CD4-positive, alpha-beta T cell (primary cell): ENCODE measurements at places on chromosomes 11 and 22.

DNA sequence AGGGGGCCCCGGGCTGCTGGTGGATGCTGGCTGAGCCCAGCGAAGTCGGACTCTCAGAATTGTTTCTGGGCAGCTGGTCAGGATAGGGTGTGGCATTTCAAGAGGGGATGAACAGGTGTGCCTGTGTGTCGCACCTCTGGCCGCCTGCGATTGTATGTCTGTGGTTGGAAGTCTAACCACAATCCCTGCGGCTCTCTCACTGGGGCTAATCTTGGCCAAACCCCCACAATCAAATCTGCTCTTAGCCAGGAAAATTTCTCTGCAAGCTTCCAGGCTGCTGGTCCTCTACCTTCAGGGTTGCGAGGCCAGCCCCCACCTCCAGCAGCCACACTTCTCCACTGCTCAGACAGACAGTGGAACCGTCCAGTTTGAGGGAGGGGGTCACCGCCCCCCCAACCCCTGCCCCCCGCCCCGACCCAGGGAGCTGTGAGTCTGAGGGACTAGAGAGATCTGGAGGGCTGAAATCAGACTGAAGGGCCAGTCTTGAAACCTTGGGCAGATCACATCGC lies 953 bp downstream of the ATG16L2 start:
- DNase-seq = no peak

DNA sequence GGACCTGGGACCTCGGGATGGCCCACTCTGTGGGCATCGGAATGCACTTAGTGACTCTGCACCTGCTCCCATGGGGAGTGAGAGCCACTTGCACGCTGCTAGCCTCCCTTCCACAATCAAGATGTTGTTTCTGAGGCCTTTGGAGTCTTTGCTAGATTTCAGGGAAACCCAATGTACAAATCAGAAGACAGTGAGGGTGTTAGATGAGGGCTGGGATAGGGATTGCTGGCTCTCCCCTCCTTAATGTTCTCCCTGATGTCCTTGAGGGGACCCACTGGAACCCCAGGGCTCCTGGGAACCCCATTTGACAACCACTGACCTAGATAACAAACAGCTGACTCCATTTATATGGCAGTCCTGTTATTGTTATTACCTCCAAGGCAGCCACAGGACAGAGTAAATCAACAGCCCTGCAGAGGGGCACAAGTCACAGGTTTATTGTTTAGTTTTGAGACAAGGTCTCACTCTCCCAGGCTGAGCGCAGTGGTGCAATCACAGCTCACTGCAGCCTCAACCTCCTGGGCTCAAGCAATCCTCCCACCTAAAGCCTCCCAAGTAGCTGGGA lies 31.3 kb upstream of the COMT start:
- DNase-seq = no peak

DNA sequence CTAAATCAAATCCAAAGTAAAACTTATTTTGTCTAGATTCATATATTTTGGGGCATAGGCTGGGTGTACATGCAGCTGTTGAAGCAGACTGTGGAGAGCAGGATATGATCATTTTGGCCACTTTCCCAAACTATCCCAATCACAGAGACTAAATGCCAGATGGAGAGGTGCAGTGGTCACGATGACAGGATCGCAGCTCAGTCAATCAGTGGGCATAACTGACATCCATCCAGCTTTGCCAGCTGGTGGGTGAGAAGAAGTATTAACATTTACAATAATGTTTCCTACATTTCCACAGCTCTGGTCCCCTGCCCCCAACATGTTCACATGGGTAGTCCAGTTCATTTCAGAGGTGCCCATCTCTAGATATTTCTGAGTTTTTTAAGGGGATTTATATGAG lies 255.5 kb upstream of the SESN3 start:
- no peak for DNase-seq

- DNase-seq = no peak
Observed at GRCh38 chr11:121930004-121930965, 185.7 kb downstream of the BLID start.

DNA sequence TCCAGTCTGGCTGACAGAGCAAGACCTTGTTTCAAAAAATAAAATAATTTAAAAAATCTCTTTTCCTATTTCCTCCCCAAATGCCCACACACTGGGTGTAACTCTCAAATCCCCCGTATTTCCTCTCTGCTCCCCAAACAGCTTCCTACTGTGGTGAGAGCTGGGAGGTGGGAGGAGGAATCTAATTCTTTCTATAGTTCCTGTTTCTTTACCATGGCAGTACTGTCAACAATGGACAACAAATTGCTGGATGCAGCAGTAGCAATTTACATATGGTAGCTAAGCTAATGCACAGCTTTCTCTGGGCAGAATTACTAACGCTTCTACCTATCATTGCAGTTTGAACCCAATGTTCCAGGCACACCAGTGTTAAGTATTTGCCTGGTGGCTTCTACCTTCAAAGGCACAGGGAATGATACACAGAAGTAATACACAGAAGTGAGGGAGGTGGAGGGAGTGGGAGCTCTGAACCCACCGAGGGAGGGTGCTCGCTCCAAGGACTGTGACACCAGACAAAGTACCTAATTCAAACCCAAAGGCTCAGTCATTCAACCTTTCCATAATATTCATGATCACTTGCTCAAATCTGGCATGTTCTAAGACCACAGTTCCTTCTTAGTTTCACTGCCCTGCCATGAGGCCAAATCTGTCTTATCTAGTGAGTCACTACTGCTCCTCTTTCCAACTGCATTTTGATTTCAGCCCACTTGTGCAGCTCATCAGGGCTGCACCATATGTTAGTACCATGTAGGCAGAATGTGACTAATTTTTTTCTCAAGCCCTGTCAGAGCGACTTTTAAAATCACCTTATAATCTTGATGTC lies 37.9 kb downstream of the CELF1 start:
- DNase-seq = no peak

DNA sequence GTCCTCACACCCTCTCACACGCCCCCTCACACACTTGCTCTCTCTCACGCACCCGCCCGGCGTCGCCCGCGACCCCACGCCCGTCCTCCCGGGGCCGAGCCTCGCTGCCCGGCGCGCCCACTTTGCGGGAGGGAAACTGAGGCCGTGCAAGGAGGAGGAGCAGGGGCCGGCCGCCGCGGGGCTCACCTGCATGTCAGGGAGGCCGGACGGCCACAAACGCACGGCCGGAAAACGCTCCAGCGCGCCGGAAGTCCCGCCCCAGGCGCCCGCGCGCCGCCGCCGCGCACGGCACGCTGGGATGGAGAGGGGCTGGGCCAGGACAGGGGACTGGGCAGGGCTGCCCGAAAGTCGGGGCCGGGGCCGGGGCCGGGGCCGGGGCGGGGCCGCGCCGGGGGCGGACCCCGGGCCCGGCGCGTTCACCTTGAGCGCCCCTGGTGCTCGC lies at the start of gene CHID1:
Gene CHID1 (minus strand): TSS at position 222 of the 442 bp plus-strand sequence. CDS start 5,994 bp downstream, outside the sequence.
- DNase-seq = peak; percentile 78

DNA sequence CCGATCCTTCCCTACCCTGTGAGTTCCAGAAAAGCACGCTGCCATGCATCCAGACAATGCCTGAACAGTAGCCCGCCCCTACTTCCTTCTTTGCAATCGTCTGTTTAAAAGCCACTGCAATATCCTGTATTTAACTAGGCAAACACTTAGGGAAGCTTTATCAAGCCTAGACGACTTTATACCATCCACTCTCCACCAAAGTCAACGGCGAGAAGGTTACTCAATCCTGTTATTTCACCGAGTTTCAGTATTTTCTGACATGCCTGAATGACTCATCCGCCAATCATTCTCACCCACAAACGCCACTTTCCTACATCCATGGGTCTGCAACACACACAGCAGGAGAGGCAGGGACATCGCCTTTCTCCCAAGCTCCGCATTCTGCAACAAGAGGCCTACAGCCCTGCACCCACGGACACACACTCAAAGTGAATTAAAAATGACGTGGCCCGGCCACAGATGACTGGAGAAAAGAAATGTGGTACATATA lies 9.3 kb downstream of the CELSR1 start:
- no peak for DNase-seq

DNA sequence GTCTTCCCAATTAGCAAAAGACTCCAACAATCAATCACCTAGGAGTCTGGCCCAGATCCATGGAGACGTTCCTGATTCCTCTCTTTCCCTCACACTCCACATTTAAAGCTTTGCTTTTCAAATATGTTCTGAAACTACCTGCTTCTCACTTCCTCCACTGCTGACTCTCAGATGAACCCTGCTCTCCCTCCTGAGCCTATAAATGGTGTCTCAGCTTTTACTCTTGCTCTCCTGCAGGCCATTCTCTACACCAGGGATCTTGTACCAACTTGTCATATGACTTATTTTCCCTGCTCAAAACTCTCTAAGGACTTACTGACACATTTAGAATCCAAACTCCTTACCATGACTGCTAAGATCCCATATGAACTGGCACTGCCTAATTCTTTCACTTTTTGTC lies 138.4 kb upstream of the DDI1 start:
- DNase-seq = no peak

- DNase-seq = peak; percentile 57
Observed at GRCh38 chr11:61516675-61517572, 8.4 kb downstream of the LRRC10B start.

DNA sequence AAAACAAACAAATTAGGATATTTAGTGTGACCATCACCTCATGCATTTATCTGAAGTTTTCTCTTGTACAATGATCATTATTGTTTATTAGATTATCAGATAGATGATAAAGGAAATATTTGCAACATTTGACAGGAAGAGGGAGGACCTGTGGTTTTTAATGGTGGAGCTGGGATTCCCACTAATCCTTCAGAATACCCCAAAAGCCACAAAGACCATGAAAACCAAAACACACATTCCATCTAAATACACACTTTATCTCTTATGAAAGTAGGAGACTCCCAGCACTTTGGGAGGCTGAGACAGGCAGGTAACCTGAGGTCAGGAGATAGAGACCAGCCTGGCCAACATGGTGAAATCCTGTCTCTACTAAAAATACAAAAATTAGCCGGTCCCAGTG lies 7.6 kb upstream of the NDUFV1 start:
- DNase-seq = no peak

DNA sequence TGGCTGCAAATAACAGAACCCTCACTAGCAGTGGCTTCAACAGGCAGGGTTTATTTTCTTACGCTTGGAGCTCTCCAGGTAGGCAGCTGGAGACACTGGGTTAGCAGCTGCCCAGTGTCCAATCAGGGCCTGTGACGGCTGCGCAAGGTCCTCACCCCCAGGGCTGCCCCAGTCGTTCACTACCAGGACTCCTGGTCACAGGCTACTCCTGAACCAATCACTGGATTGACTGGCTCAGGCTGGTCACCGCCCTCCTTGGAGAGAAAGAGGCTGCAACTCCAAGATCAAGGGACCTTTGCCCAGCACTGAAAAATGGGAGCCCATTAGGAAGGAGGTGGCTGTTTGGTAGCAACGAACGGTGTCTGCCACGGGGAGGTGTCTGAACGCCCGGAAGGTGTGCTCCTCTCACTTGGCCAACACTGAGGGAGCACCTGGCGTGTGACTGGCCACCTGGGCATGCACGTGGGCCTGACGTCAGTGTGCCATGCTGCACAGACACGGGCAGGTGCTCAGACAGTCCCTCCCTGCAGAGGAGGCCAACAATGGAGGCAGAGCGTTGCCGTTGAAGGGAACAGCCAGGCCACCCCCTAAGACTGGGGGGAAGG lies 5.1 kb downstream of the ARSA start:
- DNase-seq = no peak

GRCh38 chr22:50338860-50339462 lies 4.2 kb upstream of the PPP6R2 start:
- DNase-seq = no peak

- no peak for DNase-seq
Observed at GRCh38 chr11:122788781-122789535, 49.3 kb upstream of the CRTAM start.

DNA sequence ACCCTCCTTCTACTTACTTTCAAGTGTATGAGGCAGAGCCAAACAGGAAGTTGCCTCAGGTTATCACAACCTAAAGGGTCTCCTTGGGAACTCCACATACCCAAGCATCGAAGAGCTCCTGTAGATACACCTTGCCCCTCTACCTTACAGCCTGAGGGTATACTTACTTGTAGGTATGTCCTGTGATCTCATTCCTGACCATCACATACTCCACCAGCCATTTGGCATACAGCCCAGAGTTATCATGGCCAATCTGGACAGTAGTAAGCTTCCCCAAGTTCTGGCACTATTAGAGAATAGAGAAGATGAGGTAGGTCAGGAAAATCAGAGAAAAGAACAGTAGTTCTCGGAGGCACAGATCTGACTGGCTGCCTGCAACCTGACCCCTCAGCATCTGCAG lies 53.4 kb upstream of the SCUBE2 start:
- no peak for DNase-seq

- DNase-seq = no peak
Observed at GRCh38 chr11:124646148-124646547, 23.5 kb downstream of the TBRG1 start.

DNA sequence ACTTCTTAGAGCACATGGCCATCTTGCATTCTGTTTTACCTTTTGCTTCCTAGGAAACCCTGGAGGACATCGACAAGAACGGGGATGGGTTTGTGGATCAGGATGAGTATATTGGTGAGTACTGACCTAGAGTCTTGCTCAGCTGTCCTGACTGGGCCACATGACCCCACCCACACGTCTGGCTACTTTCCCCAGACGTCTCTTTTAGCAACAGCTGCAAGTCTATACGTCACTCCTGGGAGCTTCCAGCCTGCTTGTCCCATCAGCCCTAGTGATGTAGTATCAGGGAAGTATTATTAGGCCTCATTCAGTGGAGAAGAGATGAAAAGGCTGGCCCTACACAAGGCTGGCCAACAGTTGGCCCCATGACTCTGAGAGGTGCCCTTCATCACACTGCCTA lies 9.6 kb downstream of the RCN1 start:
- no peak for DNase-seq

- no peak for DNase-seq
Observed at GRCh38 chr11:1576825-1577224, 4.8 kb upstream of the DUSP8 start.

GRCh38 chr11:67098799-67099429 lies 20.1 kb upstream of the KDM2A start:
- no peak for DNase-seq

DNA sequence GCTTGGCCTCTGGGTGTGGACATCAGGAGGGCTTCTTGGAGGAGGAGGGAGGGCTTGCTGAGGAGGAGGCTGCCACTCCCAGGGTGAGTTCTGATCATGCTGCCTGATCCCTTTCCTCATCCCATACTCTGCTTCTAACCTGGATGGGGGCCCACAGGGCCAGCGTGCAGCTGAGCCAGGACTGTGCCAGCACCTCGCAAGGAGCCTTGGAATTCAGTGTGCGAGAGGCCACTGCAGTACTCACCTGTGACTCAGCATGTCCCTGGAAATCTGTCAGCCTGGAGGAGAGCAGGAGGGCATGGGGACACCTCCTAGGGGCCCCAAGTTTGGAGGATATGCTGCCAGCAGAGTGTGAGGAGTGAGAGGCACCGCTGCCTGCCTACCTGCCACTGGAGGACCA lies 4.2 kb upstream of the GAB4 start:
- DNase-seq = no peak

GRCh38 chr22:24315367-24315966 lies 44.8 kb downstream of the SPECC1L start:
- no peak for DNase-seq
